ENCODE measurements at places on chromosomes 3 and 15.

DNA sequence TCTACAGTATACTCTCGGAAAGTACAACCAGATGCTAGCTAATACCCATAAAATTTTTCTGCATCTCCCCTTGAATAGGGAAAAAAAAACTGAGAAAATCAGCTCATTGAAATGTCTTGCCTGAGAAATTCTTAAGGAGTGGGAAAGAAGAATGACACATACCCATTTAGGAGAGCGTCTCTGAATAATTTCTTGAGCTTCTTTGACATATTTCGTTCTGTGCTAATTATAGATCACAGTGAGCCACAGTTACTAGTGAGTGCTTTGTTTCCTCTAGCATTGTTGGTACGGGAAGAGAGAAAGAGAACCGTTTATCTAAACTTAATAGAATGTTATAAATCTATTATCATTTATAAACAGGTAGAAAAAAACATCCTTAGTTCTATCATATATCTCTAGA, 588.4 kb downstream of the UNC13C start:
- no peak for DNase-seq

DNA sequence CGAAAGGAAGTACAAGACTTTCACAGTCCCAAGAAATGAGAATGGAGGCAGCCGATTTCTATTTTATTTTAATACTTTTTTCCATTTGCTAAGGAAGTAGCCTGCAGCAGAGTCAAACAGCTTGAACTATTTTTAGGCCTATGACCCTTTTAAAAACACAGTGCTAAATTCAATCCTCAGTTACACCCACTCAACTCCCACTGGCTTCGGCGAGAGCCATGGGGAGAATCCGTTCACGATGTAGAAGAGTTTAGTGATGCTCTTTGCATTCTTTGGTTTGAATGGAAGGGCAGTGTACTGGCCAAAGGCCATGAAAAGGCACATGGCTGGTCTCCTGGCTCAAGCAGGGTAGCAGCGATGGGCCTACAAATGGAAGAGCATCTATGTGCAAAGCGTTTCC, 343.5 kb downstream of the FOXP1 start:
- no peak for DNase-seq

DNA sequence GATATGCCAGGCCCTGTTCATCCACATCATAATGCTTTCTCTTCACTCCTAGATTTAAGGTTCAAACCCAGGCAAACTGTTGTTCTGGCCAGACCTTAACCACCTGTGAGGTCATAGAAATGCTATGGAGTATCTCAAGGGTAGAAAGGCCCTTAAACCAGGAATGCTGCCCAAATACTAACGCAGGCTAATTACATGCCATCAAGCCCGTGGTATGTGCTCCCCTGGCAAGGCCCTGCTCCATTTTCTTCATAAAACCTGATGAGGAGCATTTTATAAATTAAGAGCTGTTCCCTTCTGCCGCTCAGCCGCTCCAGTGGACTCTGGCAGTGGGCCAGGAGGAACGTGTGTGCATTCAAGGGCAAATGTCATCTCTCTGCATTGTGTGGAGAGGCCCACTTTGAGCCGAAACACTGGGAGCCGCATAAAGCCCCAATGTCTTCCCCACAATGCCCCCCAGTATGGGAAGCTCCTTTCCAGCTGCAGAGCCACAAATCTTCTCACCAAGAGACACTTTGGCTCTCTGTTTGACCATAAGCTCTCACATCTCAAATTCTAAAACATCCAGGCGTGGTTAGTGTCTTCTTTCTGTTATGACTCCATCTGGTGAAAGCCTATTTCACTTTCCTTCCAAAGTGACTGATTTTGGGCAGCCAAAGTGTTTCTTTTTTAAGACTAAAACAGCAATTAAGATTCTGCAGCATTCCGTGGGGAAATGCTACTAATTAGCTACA, 210.8 kb upstream of the NR2E3 start:
- DNase-seq: no peak

DNA sequence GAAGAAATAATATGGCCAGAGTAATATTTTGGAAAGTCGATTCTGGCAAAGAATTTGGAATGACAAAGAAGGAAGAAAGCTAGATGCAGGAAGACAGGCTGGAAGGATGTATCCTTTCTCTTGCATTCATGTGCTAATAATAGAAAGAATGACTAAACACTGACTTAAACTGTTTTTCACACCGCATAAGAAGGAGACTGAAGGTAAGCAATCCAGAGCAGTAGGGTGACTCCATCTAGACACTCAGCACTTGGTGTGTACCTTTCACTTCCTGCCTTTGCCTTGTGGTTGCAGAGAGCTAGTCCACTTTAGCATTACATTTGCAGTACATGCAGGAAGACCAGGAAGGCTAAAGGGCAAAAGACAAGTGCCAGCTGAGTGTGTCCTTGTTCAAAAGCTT, 234.6 kb downstream of the RBMS3 start:
- DNase-seq: no peak

DNA sequence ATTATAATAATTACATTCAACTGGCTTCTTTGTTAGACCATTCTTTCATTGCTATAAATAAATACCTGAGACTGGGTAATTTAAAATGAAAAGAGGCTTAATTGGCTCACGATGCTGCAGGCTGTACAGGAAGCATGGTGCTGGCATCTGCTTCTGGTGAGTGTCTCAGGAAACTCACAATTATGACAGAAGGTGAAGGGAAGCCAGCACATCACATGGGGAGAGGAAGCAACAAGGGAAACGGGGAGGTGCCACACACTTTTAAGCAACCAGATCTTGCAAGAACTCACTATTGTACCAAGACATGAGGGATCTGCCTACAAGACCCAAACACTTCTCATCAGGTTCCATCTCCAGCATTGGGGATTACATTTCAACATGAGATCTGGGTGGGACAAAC, 413.1 kb upstream of the ARRDC4 start:
- no peak for DNase-seq

- no peak for DNase-seq
Measured at GRCh38 chr3:98599647-98600411, 6.4 kb upstream of the CPOX start.

GRCh38 chr3:149310796-149311534, 22.5 kb downstream of the TM4SF18 start:
- DNase-seq: no peak

- DNase-seq: no peak
Measured at GRCh38 chr3:69305011-69305410, 80.9 kb downstream of the FRMD4B start.

GRCh38 chr3:147371140-147371539, 35.2 kb downstream of the ZIC4 start:
- no peak for DNase-seq

GRCh38 chr3:194101592-194102432, 34.1 kb upstream of the HES1 start:
- DNase-seq: no peak

GRCh38 chr15:89785774-89786140, 9.6 kb downstream of the MESP2 start:
- DNase-seq: no peak

DNA sequence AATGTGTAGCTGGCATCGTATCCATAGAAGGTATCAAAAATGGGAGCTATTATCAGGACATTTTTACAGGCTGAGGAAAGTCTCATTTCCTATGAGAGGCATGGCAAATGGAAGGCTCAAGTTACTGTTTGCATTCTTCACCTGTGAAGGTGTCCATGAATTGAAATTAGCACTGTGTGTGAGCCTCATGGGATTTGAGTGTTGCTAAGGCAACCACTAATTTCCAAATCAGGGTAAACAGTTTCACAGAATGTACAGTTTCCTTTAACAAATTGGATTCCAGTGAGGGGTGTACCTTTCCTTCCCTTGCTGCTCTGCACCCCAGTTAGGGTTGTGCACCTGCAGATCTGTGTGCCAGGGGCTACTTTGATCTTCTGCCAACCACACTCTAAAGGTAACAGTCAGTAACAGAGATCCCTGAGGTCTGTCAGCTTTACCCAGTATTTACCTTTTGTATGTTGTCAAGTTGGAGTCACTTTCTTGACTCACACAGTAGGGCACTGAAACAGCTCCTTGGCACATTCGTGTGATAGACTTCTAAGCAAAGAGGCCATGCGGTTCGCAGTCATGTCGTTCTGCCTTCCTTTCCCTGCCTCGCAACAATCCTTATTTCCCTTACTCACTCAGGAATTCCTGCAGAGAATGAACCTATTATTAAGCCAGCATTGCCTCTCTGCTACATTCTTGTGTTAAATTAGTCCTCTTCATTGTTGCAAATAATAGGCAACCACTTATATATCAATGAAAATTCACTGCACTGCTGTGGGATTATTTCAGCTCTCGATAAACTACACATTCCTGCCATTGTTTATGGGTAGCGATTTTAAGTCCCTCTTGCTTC, 129.8 kb upstream of the GBE1 start:
- DNase-seq: no peak

- DNase-seq: peak; percentile 67
Measured at GRCh38 chr3:195907934-195908693, at the start of gene TNK2. TNK2 (minus strand) TSS chr3:195908551; CDS start chr3:195888588, 19,963 bp downstream.

GRCh38 chr3:27688053-27688452, 34.1 kb downstream of the EOMES start:
- no peak for DNase-seq

DNA sequence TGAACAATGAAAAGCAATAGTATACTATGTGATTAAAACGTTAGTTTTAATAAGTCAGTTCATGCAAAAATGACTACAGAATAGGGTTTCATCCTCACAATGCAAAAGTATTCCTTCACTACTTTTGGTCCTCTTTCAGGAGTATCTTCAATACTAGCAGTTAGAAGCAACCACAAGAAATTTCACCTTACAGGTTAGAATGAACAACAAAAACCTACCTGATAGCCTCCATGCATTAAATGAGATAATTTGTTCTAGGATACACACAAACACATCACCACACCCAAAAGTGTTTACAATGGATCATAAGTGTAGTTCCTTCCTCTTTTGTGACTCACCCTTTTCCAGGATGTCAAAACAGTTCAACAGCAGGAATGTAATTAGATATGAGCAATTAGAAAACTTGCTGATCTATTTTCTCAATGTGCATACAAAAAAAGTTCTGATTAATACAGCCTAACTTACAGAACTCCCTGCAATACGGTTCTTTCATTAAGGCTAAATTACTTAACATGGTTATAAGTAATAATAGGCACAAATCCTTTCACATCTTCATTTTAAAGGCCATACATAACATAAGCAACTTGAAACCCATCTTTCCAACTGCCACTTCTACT, 21.6 kb downstream of the UACA start:
- DNase-seq: no peak

- no peak for DNase-seq
Measured at GRCh38 chr15:76366714-76367113, 30.1 kb downstream of the ISL2 start.

DNA sequence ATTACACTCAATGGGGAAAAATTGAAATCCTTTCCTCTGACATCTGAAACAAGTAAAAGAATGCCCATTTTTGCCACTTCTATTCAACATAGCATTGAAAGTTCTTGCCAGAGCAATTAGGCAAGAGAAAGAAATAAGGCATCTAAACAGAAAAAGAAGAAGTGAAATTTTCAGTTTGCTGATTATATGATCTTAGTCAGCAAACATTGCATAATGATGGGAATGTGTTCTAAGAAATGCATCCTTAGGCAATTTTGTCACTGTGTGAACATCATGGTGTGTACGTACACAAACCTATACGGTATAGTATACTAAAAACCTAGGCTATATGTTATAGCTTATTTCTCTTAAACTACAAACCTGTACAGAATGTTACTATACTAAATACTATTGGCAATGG, 278.0 kb downstream of the CGGBP1 start:
- no peak for DNase-seq

DNA sequence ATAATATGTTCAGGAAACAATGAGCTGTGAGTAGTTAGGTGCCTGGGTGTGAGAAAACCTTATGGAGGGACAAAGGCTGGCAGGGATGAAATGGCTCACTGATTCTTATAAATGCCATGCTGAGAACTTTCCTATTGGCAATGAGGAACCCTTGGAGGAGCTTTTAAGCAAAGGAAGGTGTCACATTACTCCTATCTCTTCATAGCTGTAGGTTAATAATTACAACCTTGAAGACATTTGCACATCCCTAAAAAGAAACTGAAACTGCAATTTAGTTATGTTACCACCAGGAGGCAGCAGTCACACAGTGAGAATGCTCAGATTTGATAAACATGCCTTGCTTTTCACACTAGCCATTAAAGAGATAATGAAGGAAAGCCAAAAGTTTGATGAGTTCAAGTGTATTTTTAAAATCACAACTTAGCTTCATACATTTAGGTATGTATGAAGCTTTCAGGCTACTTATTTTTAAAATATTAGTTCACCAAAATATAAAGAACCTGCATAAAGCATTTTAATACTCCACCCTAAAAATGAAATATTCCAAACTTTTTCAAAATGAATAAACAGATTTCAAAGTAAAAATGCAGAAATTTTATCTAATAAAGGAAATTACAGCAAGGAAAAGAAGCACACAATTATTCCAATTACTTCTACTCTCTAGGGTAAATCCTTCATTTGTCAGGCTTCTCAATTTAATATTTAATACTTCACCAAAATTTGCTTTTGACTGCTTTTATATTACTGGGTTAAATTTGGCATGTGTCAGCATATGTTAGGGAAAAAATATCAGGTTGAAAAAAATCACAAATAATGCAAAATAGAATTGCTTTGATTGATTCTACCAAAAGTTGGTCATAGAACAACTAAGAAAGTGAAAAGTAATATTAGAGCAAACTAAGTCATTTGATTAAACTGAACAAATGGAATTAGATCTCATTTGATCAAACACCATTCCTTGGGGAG, 136.9 kb upstream of the SLC2A2 start:
- no peak for DNase-seq

DNA sequence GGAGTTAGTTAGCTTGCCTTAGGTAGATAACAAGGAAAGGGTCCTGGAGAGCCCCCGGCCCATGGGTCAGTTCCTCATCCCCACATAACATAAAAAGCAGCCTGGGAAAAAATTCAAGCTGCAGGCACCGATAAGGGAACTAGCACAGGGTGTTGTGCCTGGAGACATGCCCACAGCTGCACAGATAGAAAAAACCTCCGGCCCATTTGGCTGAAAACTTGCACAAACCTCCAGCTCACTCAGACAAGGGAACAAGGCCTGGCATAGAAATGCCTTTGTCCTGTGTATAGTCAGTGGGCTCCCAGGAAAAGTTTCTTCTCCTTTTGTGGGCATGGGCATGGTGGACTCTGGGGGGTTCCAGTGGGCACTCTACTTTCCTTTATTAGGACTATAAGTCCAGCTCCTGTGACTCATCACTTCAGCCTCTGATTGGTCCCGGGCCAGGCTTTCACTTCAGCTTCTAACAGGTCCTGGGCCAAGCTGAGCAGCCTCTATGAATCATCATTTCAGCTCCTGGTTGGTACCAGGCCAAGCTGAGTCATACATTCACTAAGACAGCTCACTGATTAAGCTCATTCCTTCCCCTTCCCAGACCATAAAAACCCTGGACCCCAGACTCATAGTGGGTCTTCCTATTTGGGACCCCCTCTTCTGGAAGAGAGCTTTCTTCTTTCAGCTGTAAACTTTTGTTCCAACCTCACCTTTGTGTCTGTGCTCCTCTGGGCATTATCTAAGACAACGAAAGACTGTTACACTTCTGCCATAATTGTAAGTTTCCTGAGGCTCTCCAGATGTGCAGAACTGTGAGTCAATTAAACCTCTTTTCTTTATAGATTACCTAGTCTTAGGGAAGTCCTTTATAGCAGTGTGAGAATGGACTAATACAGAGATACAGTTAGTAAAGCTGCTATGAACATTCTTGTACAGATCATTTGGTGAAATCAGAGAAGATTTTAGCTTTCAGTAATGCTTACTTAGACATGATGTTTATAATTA, 348.0 kb upstream of the DPPA4 start:
- DNase-seq: no peak

- no peak for DNase-seq
Measured at GRCh38 chr3:10930666-10931040, 61.9 kb upstream of the SLC6A1 start.

GRCh38 chr3:128278130-128278529, 124.8 kb downstream of the EEFSEC start:
- no peak for DNase-seq

- DNase-seq: no peak
Measured at GRCh38 chr3:102141096-102141927, 292.0 kb downstream of the NFKBIZ start.
